ENCODE measurements at places on chromosomes 4 and X. TPM values are rescaled to one million over a fixed set of nuclear protein-coding genes. Genes with fewer than 3 reads are reported as not detected.

Gene PWWP3B
- 0.43 TPM for total RNA-seq

Gene PABPC1L2B
- not detected for total RNA-seq

Gene LINC00632
- total RNA-seq: under 0.01 TPM

Gene SSX4
- not detected for total RNA-seq

Gene TIGD4
- under 0.01 TPM for total RNA-seq

Gene CXCL13
- total RNA-seq: not detected

Gene SULT1B1
- total RNA-seq: under 0.01 TPM

Gene FGG
- under 0.01 TPM for total RNA-seq

Gene PABPC5
- total RNA-seq: not detected

Gene BST1
- total RNA-seq: 0.14 TPM

Gene YY2
- 0.68 TPM for total RNA-seq

Gene ERVMER34-1
- total RNA-seq: 9.0 TPM

Gene CLCN4
- total RNA-seq: 1.4 TPM

Gene FAM133A
- total RNA-seq: not detected

Gene NHSL2
- not detected for total RNA-seq

Gene DIPK2B
- not detected for total RNA-seq

Gene FGF16
- not detected for total RNA-seq

Gene NAP1L2
- total RNA-seq: 0.68 TPM

Gene PASD1
- not detected for total RNA-seq

Gene ZNF157
- 0.07 TPM for total RNA-seq

Gene FOXP3
- total RNA-seq: 0.14 TPM

Gene SPATA18
- 18.7 TPM for total RNA-seq

Gene GATA1
- total RNA-seq: not detected

Gene GLRB
- 6.2 TPM for total RNA-seq

Gene MAP3K15
- not detected for total RNA-seq

Gene RPA4
- total RNA-seq: 0.34 TPM

Gene TLR6
- total RNA-seq: 0.50 TPM

Gene HELT
- not detected for total RNA-seq

Gene POLN
- total RNA-seq: 1.4 TPM

Gene ART3
- not detected for total RNA-seq

Gene MND1
- total RNA-seq: 1.7 TPM

Gene ALAS2
- not detected for total RNA-seq

Gene KANTR
- total RNA-seq: 3.8 TPM

Gene GAGE13
- not detected for total RNA-seq

Gene H2BW2
- total RNA-seq: not detected

Gene CLIC2
- 0.14 TPM for total RNA-seq

Gene CPLX1
- not detected for total RNA-seq

Gene FGD1
- 5.6 TPM for total RNA-seq

Gene FAAH2
- 10.1 TPM for total RNA-seq

Gene UCHL1
- total RNA-seq: 10.1 TPM

Gene ARX
- not detected for total RNA-seq

Gene CNGA1
- total RNA-seq: 1.4 TPM

Gene VCX3B
- not detected for total RNA-seq

Gene EDA
- total RNA-seq: 0.34 TPM

Gene PAK3
- total RNA-seq: under 0.01 TPM

Gene CT45A8
- not detected for total RNA-seq

Gene PTCHD1
- total RNA-seq: not detected

Gene ADH4
- total RNA-seq: not detected

Gene UGT2B11
- total RNA-seq: not detected

Gene TEX13D
- total RNA-seq: not detected

Measured in nasal cavity respiratory epithelium epithelial cell of viscerocranial mucosa (primary cell).